ENCODE measurements at places on chromosomes 3 and 15.
A peak's percentile ranks its signal among the peaks of the same experiment; 100 is the strongest.

DNA sequence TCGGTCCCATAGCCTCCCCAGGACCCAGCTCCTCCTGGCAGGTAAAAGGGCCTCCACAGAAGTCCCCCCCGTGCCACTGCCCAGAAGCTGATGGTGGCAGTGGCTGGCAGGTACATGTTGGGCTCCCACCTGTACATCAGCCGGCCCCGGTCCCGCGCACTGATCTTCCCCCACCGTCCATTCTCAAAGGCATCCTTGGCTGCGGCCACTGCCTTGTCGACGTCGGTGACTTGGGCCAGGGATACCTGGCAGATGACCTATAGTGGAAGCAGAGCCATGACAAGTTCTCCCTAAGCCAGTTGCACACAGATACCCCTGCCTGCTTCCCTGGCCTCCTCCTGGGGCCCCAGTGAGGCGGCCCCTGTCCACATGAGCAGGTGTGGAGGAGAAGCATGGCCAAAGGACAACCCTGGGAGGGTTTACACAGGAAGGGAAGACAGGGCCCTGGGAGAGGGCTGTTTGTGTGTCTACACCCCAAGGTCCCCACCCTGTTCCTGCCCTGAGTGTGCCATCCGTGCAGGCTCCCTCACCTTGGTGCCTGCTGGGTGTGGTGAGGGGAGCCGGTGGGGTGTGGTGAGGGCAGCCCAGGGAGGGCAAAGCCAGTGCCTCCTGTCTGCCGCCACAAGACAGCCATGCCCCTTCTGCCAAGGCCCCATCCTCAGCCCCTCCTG lies 44.8 kb downstream of the ALDH1L1 start:
- no peak for DNase-seq

DNA sequence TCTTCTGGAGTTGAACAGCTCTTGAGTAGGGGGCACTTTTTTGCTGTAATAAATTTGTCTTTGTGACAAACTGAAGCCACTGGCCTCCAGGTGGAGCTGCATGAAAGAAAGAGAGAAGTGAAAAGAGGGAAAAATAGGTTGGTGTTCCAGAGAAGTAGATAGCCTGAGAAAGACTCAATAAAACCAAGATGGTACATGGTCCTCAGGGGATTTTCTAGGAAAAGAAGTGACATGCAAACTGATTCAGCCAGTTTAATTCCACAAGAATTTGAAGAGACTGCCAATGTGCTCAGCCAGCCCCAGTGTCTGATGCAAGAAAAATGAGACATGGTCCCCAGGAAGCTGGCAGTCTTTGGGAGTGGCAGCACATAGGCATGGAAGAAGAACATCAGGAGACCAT lies 152.7 kb downstream of the CD47 start:
- DNase-seq: no peak

DNA sequence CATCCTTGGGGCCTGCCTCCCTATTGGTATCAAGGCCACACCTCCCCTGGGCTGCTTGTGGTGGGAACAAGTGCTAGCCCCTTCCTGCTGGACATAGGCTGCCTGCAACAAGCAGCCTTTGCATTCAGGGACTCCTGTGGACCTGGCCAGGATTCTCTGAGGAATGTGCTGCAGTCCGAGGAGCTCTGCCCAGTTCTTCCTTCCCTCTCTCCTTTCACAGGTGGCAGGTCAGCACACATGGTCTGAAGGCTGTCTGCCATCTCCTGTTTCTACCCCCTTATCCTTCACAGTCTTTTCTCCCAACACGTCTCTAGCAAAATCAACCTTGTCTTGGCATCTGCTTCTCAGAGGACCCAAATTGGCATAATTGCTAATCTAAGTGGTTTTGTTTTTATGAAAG lies 97.0 kb upstream of the LIPC start:
- no peak for DNase-seq

DNA sequence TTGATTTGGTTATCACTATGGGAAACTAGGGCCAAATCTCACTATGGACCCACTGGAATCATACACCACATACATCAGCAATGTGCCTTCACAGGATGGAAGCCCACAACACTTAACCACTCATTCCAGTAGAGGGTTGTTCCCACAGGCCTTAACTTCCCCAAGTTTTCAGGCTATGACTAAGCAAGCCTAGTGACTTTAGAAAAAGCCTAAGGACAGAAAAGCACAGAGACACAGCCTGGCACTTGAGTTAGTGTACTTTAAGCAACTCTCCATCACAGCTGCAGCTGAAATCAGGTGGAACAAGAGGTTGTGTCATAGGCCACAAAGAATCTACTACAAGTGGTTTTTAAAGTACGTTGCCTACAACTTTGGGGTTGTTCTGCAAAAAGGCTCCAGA lies 128.7 kb downstream of the LRRN1 start:
- DNase-seq: no peak

DNA sequence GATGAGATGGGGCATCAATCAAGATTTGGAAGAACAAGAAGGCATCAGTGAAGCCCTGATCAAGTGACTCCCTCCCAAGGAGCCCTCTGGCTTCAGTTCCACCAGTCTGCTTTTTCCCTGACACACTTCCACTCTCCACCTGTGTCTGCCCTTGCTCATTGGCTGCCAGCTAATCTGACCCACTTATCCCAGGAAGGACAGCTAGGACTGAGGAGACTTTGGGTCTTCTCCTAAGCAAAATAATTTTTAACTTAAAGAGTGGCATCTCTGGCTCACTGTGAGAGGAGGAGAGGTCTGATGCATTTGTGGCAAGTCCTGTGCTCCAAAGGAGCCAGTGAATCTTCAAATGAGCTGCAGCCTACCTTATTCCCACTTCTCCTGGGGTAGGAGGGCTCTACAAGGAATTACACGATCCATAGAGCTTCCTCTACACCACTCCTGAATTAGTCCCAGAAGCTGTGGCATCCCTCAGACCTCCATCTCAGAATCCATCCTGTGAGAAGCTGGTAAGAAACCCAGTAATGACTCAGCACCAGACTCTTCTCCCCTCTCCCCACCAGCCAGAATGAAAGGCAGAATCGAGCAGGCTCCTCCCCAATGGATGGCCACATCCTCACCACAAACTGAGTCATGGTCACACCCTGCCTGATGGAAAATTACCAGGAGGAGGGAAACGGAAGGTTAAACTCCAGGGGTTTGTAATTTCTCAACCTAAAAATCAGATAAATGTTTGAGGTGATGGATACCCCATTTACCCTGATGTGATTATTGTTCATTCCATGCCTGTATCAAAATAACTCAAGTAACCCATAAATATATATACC lies 6.3 kb upstream of the PKM start:
- peak; percentile 71 for DNase-seq

DNA sequence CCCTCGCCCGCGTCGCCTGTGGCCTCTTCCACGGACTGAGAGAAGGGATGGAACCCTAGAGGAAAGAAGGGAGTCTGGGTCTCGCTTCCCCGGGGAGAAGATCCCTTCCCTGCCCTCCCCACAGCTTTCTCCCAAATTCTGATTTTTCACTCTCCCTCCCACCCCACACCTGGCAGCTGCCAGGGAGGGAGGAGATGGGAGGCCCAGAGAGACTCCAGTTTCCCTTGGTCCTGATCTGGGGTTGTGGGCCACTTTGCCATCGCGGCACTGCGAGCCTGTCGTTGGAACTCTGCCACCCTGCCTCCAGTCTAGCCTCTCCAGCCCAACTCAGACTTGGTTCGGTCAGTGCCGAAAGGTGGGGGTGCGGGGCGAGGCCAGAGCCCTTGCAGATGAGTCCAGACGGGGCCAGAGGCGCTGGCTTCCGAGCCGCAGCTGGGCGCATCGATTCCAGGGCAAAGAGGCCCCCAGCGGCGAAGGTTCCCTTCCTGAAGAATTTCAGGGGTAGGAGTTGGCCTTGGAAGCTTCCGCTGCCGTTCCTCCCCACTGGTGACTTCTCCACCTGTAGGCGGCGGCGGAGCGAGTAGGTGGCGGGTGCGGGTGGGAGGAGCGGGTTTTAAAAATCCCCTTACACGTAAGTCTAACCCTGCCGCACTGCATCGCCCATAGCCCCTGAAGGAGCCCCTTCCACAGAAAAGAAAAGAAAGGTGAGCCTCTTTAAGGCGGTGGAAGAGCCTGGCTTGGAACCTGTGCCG lies 5.2 kb downstream of the WNT5A start:
- DNase-seq: no peak

GRCh38 chr3:37598808-37599581 lies 262.7 kb upstream of the CTDSPL start:
- DNase-seq: no peak

DNA sequence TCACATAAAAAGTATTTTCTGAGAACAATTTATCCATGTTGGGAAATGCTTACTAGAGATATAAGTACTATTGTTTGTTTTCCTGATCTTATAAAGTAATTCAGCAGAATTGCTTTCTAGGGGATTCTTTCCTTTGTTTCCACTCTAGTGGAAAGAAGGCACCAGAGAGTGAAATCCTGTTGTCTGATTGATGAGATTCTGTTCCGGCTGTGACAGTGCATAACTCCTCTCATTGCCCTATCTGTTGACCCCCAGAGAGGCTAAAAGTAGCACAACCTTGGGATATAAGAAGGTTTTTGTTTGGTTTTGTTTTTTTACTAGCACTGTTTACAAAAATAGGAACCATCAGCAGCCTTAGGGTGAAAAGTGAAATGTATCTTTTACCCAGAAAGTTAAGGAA lies 114.1 kb downstream of the ALCAM start:
- DNase-seq: no peak

- no peak for DNase-seq
Observed at GRCh38 chr15:39462691-39463090, 118.2 kb upstream of the THBS1 start.

- no peak for DNase-seq
Observed at GRCh38 chr3:143203848-143204247, 84.3 kb downstream of the CHST2 start.
